ENCODE measurements at places on chromosomes 2 and 18.

DNA sequence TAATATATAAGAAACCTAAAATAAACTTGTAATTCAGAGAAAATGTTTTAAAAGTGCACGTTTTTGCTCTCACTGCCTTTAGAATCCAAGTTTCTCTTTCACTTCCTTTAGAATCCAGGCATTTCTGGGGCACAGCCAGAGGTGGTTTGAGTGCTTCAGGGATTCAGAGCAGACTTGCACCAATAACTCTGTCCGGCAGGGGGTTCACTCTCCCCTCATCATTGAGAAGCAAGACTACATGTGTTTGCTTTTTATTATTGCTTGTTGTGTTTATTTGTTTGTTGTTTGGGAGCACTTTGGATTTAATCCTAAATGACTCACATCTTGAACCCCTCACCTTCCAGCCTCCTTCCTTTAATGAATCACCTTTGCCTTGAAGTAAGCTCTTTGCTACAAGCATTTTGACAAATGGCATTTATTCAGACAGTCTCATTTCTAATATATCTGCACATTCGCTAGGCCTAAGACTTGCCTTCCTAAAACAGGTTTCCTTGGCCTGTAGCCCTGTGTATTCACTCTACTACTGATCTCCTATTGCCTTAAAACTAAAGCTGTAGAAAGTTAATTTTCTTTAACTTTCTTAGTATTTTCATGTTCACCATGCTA, 233.5 kb upstream of the ATP5MC3 start:
- peak; percentile 17 for DNase-seq

DNA sequence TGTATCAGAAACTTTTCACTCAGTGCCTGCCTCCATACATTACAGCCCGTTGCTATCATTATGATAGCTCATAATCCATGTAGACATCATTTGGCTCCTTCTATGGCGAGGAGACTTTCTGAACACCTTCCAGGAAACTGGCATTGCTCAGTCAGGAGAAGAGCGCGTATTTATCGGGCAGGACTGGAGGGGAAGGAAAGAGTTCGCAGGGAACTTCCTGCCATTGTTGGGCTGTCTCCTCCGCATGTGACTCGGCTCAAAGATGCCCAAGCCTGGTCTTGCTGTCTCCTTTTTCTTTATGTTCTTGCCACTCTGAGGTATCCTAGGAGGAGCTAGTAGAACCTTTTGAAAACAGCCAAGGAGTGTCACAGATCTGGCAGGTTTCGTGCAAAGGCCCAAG, 156.8 kb downstream of the CTIF start:
- DNase-seq = no peak

DNA sequence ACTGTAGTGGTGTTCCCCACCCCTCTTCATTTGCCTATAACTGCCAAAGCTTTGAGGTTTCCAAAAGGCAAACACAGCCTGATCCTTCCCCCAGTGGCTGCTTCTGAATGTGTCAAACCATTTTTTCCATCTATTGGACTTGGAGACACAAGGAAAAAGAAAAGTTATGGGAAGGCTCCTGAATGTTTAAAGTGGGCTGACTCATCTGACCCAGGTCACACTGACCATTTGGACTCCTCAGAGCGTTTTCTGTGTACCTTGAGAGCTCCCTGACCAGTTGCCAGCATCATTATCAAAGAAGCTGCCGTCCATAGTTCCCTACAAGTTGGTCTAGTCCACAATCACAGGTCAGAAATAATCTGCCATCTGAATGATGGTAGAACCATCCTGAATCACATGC, 123.4 kb upstream of the COL3A1 start:
- no peak for DNase-seq

DNA sequence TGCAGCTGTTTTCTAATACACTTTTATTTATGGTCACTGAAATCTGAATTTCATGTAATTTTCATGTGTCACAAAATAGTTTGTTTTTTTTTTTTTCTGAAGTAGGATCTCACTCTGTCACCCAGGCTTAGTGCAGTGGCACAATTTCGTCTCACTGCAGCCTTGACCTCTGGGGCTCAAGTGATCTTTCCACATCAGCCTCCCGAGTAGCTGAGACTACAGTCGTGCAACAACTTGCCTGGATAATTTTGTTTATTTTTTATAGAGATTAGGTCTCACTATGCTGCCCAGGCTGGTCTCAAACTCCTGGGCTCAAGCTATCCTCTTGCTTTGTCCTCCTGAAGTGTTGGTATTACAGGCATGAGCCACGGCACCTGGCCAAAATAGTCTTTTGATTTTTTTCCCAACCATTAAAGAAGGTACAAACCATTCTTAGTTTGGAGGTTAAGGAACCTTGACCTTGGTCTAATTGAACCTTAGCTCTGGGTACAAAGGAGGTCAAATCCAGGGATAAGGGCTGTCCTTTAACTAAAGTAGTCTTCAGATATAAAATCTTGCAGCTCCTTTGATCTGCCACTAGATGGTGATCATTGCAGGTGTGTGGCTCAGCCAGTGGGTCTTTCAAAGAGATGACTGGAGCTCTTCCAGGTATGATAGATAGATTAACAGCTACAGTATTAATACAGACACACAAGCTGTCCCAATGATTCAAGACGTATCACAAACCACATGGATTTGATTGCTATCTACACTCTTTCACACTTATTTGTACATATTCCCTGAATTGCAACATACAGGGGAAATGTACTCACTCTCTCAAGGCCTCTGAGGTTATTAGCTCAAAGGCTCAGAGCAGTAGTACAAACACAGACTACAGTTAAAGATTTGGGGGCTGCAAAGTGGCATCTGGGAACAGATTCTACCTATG, 4.7 kb upstream of the KRCC1 start:
- no peak for DNase-seq

DNA sequence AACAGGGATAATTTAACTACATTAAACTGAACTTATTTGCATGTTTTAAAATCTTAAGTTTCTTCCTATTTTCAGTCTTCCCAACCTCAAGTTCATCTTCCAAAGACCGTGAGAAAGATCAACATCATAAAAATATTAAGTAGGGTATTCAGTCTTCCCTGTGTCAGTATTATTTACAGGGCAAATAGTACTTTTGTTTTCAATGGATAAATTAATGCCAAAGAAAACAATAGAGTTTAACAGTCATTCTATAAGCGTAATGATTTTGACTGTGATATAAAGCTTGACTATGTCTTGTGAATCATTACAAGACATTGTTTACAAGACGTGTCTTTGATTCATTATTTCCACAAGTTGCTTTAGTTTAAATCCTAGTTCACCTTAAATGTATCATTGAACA, 48.0 kb upstream of the NRXN1 start:
- no peak for DNase-seq

GRCh38 chr18:52567360-52567759, 227.4 kb downstream of the DCC start:
- no peak for DNase-seq

GRCh38 chr2:59896499-59897245, 656.8 kb downstream of the BCL11A start:
- no peak for DNase-seq

GRCh38 chr2:7430869-7431641, 513.8 kb downstream of the RNF144A start:
- DNase-seq = no peak

Data from smooth muscle cell of the brain vasculature (primary cell).